ENCODE measurements at places on chromosomes 4 and X. TPM values are rescaled to one million over a fixed set of nuclear protein-coding genes. Genes with fewer than 3 reads are reported as not detected.

- no peaks in the 10 kb centered on the region for H3K27me3 ChIP-seq
- no peaks in the 10 kb centered on the region for H3K36me3 ChIP-seq
- DNase-seq, result no peak
- no peak overlapping the region for H3K4me3 ChIP-seq
Observed at GRCh38 chrX:130497531-130497930, 95.7 kb downstream of the RBMX2 start.

DNA sequence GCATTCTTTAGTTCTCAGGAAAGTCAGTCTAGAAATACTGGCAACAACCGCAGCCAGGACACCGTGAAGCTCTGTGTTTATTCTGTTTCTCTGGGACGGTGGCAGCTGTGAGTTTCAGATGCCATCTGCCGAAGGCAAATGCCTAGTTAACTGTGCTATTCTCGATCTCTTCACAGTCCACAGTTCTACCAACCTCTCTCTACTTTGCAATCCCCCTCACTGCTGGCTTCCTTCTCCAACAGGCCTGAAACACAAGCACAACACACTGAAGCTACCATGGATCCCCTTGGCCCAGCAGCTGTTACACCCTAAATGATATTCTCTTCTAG lies 118.8 kb downstream of the ZNF827 start:
- H3K4me3 ChIP-seq, result no peak overlapping the region
- no peaks in the 10 kb centered on the region for H3K27me3 ChIP-seq
- H3K27ac ChIP-seq, result no peak overlapping the region
- peaks cover 3% of the 10 kb centered on the region for H3K4me1 ChIP-seq

GRCh38 chrX:71393919-71394318 lies 27.8 kb downstream of the TAF1 start:
- H3K27me3 ChIP-seq, result no peaks in the 10 kb centered on the region
- no peak for DNase-seq
- no peak overlapping the region for H3K4me3 ChIP-seq
- H3K27ac ChIP-seq, result no peak overlapping the region

- DNase-seq, result no peak
- peaks cover 2% of the 10 kb centered on the region for H3K4me1 ChIP-seq
- H3K36me3 ChIP-seq, result no peaks in the 10 kb centered on the region
- H3K4me3 ChIP-seq, result no peak overlapping the region
- H3K27ac ChIP-seq, result no peak overlapping the region
Observed at GRCh38 chr4:145863191-145863590, 75.4 kb downstream of the ZNF827 start.

DNA sequence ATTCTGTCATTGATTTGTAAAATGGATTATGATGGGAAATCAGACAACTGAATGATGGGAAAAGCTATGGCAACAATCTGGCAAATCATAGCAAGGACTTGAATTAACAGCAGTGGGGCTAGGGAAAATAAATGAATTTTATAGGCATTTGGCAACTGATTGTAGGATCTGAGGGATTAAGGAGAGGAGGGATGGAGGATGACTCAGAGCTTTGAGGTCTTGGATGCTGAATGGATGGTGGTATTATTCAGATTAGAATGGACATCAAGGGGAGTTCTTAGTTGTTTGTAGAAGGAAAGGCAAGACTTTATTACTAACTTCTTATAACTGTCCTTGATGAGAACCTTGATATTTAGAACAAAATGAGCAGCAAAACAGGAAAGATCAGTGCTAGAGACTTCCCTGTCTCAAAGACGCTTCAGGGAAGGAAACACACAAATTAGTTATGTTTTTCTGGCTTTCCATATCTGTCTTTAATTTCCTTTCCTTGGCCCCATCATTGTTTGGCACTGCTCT lies 51.4 kb upstream of the HHIP start:
- no peak overlapping the region for H3K4me3 ChIP-seq
- peaks cover 2% of the 10 kb centered on the region for H3K4me1 ChIP-seq
- H3K36me3 ChIP-seq, result no peaks in the 10 kb centered on the region
- DNase-seq, result no peak
- H3K27ac ChIP-seq, result no peak overlapping the region

CPZ gene
- 20.8 TPM for total RNA-seq

SRPX gene
- 91.2 TPM for total RNA-seq

- H3K4me1 ChIP-seq, result no peaks in the 10 kb centered on the region
- H3K27me3 ChIP-seq, result no peaks in the 10 kb centered on the region
- no peak overlapping the region for H3K27ac ChIP-seq
- no peak for DNase-seq
- no peaks in the 10 kb centered on the region for H3K36me3 ChIP-seq
Observed at GRCh38 chr4:42513748-42514492, 116.6 kb downstream of the SHISA3 start.

SSX2 gene
- total RNA-seq, result not detected

DNA sequence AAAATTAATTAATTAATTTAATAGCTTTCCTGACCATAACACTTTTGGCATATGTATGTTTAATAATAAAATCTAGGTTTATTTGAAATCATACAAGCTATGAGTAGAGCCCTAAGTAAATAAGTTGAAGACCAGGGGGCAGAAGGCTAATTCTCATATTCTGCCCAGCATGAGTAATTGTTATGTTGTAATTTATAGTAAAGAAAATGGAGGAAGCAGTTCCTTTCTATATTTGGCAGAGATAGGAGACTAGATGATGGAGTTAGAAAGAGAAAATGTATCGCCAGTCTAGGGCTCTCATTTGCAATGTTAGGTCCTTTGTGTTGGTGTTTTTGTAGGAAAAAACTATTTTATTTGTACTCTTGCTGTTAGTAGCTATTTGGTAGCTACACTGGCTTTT lies 89.1 kb downstream of the FNIP2 start:
- H3K4me1 ChIP-seq, result no peaks in the 10 kb centered on the region
- H3K36me3 ChIP-seq, result peaks cover 2% of the 10 kb centered on the region
- H3K4me3 ChIP-seq, result no peak overlapping the region
- H3K27me3 ChIP-seq, result no peaks in the 10 kb centered on the region
- DNase-seq, result no peak

DNA sequence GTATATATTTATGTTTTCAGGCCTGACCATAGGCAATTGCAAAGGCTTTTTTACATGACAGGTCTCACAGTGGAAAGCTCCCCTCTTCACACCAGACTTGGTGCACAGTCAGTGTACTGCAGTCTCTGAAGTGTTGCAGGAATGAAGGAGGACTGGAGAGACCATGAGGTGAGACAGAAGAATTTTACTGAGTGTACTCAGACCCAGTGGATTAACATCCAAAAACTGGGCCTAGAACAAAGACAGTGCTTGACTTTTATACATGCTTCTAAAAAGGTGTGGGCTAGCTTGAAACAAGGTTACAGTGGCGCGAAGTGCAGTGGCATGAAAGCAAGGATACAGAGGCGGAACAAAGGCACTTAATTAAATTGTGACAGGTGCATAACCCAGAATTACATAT lies 822.9 kb downstream of the RAPGEF2 start:
- DNase-seq, result no peak
- H3K27me3 ChIP-seq, result no peaks in the 10 kb centered on the region
- no peak overlapping the region for H3K27ac ChIP-seq
- H3K36me3 ChIP-seq, result no peaks in the 10 kb centered on the region
- H3K4me3 ChIP-seq, result no peak overlapping the region

GRCh38 chr4:38560768-38561558 lies 103.0 kb upstream of the KLF3 start:
- H3K36me3 ChIP-seq, result no peaks in the 10 kb centered on the region
- DNase-seq, result no peak
- H3K4me3 ChIP-seq, result no peak overlapping the region
- H3K4me1 ChIP-seq, result no peaks in the 10 kb centered on the region
- no peak overlapping the region for H3K27ac ChIP-seq

CLIC2 gene
- total RNA-seq, result 6.7 TPM

DNA sequence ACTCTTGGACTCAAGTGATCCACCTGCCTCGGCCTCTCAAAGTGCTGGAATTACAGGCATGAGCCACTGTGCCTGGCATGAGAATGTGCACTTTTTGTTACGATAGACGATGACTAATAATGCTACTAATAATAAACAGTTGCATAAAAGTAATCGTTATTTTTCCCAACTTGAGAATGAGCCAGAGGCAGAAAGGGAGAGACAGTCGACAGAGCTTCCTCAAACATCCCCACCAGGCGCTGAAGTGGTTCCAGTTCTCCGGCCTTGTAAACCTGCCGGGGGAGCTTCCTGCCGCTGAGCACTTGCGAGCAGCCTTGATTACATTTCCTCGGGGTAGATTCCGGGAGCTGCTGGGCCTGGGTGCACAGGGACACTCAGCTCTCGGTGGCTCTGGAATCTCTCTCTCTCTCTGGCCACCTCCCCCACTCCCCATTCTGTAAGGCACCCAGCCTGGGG lies 8.9 kb upstream of the HTRA3 start:
- H3K4me1 ChIP-seq, result peaks cover 4% of the 10 kb centered on the region
- no peak overlapping the region for H3K4me3 ChIP-seq
- H3K36me3 ChIP-seq, result no peaks in the 10 kb centered on the region
- DNase-seq, result peak; percentile 76
- peak overlapping the region; percentile 18 for H3K27ac ChIP-seq

DNA sequence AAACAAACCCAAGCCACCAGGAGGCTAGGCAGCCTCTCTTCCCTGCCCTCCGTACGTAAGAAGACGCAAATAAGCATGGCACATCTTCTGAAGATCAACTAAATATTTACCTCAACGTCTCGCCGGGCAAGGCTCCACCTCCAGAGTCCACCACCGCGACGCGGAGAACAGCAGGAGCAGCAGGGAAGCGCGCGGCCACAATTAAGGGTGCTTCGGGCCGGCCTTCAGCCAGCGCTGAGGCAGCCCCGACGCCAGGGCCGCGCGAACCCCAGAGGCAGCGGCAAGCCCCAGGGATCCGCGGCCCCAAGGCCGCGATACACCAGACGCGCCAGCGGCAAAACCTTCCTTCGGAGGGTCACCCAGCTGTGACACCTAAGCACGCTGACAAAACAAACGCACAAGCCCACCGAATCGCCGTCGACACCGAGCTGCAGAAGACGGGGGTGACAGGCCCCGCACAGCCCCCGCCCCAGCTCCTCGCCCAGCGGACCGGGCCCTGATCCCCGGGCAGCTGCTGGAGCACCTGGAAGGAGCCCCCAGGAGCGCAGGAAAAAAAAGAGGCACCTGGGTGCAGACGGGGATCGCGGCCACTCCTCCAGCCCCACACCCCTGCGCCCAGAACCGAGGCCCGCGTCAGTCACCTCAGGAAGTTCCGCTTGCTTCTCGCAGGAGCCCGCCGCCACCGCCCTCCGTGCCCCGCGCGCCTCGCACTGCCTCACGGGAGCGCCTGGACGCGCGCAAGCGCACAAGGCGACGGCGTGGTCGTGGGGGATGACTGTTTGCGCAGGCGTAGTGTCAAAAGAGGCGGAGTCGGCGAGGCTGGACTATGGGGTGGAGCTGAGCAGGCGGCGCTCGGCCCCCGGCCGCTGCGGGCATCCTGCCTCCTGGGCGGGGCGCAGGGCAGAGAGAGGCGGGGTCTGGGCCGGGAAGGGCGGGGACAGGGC lies at the start of the genes HAUS3 and POLN:
HAUS3 (minus strand) TSS at position 712 of the 944 bp plus-strand sequence. CDS start 1,175 bp downstream, outside the sequence.
POLN (minus strand) TSS at position 712 of the 944 bp plus-strand sequence. CDS start 12,890 bp downstream, outside the sequence.
- peaks cover 2% of the 10 kb centered on the region for H3K4me1 ChIP-seq
- peak within 1 kb of the TSS; percentile 84 for H3K4me3 ChIP-seq
- H3K36me3 ChIP-seq, result no peaks in the 10 kb centered on the region
- H3K27me3 ChIP-seq, result no peaks in the 10 kb centered on the region
- peak within 1 kb of the TSS; percentile 48 for H3K27ac ChIP-seq

DNA sequence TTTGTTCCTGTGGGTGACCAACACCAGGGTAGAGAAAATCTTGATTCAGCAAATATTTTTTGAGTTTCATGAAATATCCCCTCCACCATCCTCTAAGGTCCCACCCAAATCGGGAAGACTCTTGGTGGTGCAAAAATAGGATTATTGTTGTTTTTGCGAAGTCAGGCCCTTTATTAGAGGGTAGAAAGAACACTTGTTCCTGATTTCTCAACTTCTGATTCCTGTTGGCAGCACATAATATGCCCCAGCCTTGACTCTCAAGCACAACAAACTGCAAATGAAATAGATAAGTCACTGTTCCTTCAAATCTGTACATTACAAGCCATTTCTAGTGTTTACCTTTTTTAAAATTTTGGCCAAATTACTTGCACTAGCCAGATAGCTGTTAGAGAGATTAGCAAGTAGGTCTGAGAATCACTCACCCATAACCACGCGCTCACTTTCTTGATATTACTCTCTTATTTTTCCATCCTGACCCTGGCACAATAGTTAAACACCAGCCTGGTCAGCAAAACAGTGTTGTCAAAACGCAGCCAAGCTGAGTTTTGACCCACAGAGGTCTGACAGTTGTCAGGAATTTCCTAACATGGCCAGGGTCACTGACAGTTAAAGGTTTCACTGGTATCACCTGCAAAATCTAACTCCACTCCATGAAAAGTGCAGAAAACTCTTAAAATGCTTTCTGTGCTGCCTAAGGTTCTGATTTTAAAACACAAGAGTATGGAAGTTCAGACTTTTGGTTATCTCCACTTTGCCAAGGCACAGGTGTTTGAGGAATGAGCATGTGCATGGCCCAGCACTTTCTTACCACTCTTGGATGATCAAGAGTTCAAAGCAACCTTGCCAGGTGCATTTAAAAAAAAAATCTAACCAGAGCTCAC lies 69.8 kb downstream of the RBM47 start:
- no peaks in the 10 kb centered on the region for H3K27me3 ChIP-seq
- no peak overlapping the region for H3K4me3 ChIP-seq
- DNase-seq, result no peak
- no peak overlapping the region for H3K27ac ChIP-seq

BANK1 gene
- total RNA-seq, result 0.26 TPM

DNA sequence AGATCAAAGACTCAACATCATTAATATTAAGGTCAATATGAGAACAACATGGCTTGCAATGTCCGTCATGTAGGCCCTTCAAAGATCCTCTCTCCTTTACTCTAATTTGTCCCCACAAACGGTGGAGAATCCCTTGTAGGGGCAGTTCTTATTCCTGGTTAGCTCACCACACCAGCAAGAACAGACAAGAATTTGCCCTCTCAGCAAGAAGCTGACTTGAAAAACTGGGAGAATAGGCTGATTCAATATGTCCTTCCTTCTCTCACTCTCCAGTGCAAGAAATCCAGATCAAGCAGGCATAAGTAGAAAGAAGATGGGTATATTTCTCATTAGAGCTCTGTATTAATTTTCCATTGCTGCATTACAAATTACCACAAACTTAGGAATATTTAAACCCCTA lies 704.2 kb upstream of the SLIT2 start:
- no peaks in the 10 kb centered on the region for H3K36me3 ChIP-seq
- no peaks in the 10 kb centered on the region for H3K4me1 ChIP-seq
- H3K27ac ChIP-seq, result no peak overlapping the region
- DNase-seq, result no peak
- H3K4me3 ChIP-seq, result no peak overlapping the region

DNA sequence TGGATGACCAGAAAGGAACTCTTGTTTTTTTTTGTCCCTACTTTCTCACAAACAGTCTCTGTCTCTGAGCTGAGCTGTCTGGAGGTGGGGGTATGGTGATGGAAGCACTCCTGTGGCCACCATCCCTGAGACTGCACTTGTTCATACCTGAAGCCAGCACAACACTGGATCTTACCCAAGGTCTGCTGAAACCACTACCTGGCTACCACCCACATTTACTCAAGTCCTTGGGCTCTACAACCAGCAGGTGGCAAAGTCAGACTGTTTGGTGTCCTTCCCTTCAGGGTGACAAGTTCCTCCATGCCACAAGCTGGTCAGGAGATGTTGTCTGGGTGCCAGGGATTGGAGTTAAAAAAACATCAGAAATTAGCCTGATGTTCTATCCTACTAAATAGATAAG lies 89.7 kb downstream of the NEXMIF start:
- H3K4me1 ChIP-seq, result no peaks in the 10 kb centered on the region
- no peaks in the 10 kb centered on the region for H3K27me3 ChIP-seq
- H3K27ac ChIP-seq, result no peak overlapping the region
- no peak for DNase-seq
